ENCODE measurements at places on chromosomes 4 and X. TPM values are rescaled to one million over a fixed set of nuclear protein-coding genes. Genes with fewer than 3 reads are reported as not detected.

GRCh38 chrX:124475358-124475757 is 129.0 kb downstream of the SH2D1A start:
- peaks cover 2% of the 10 kb centered on the region for H3K4me1 ChIP-seq
- no peak overlapping the region for H3K4me3 ChIP-seq
- DNase-seq, result no peak
- H3K36me3 ChIP-seq, result no peaks in the 10 kb centered on the region
- H3K27me3 ChIP-seq, result no peaks in the 10 kb centered on the region
- H3K27ac ChIP-seq, result no peak overlapping the region

The GAGE12H gene
- not detected for total RNA-seq

GRCh38 chrX:49308604-49309269 is 5.3 kb downstream of the GAGE10 start:
- peaks cover 19% of the 10 kb centered on the region for H3K4me1 ChIP-seq
- peak; percentile 24 for DNase-seq
- H3K27me3 ChIP-seq, result no peaks in the 10 kb centered on the region
- H3K4me3 ChIP-seq, result peak overlapping the region; percentile 68
- H3K36me3 ChIP-seq, result no peaks in the 10 kb centered on the region
- H3K27ac ChIP-seq, result peak overlapping the region; percentile 94

GRCh38 chr4:184250795-184251669 is 33.4 kb upstream of the ENPP6 start:
- no peaks in the 10 kb centered on the region for H3K27me3 ChIP-seq
- H3K36me3 ChIP-seq, result peaks cover 2% of the 10 kb centered on the region
- peak overlapping the region; percentile 84 for H3K27ac ChIP-seq
- peaks cover 21% of the 10 kb centered on the region for H3K4me1 ChIP-seq
- no peak for DNase-seq
- peak overlapping the region; percentile 4 for H3K4me3 ChIP-seq

GRCh38 chr4:55116450-55116849 is 8.9 kb downstream of the KDR start:
- H3K4me1 ChIP-seq, result no peaks in the 10 kb centered on the region
- DNase-seq, result no peak
- H3K4me3 ChIP-seq, result no peak overlapping the region
- no peak overlapping the region for H3K27ac ChIP-seq
- H3K27me3 ChIP-seq, result peaks cover 27% of the 10 kb centered on the region

- H3K36me3 ChIP-seq, result no peaks in the 10 kb centered on the region
- no peaks in the 10 kb centered on the region for H3K4me1 ChIP-seq
- no peak overlapping the region for H3K27ac ChIP-seq
- H3K27me3 ChIP-seq, result peaks cover 4% of the 10 kb centered on the region
- no peak for DNase-seq
- no peak overlapping the region for H3K4me3 ChIP-seq
These were observed 245.9 kb downstream of the HS3ST1 start for GRCh38 chr4:11182586-11183355.

Measured in activated naive CD8-positive, alpha-beta T cell treated with anti-CD3 and anti-CD28 coated beads for 36 hours (primary cell).